SJCRH30 (cell line): ENCODE measurements at places on chromosomes 6 and 20.

GRCh38 chr6:166658115-166658791, 31.2 kb upstream of the RPS6KA2 start:
- H3K36me3 ChIP-seq, result no peaks in the 10 kb centered on the region
- H3K4me1 ChIP-seq, result peaks cover 25% of the 10 kb centered on the region

DNA sequence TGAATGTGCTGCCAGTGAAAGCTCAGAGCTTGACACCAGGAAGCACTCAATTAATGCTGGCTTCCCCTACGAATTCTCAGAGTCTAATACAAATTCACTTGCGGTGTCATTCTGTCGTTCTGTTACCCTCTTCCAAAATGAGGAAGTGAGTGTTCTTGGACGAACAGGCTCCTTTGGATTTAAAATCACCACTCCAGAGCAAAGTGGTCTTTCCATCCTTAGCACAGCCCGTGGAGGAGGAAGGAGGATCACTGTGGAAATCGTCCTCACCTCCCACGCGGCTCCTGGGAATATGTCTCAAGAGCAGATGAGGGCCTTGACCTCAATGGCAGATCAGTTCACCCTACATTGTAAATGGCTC, 41.7 kb downstream of the RIOK1 start:
- H3K27ac ChIP-seq, result no peak overlapping the region
- H3K36me3 ChIP-seq, result no peaks in the 10 kb centered on the region

DNA sequence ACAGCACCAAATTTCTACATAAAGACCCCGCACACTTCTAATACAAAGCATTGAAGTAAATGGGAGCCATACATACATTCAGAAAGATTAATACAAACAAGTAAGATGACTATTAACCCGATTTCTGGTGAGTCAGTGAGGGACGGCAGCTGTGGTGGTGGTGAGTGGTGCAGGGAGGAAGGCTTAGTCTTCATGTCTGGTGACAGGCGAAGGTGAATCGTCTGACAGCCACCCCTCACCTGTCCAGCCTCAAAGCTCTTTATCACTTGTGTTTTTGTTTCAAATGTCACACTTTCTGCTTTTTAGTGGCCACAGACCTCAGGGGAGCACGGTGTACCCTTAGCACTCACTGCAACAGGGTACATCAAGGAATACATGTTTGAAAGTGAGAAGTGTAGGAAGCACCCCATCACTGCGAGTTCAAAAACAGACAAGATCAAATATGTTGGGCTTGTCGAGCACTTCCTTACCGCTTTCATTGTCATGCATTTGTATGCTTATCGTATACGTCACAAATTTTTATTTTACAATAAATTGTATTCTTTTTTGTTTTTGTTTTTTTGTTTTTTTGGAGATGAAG, 63.5 kb downstream of the IRF4 start:
- no peak overlapping the region for H3K4me3 ChIP-seq
- no peak overlapping the region for H3K27ac ChIP-seq
- no peaks in the 10 kb centered on the region for H3K27me3 ChIP-seq
- H3K36me3 ChIP-seq, result no peaks in the 10 kb centered on the region

DNA sequence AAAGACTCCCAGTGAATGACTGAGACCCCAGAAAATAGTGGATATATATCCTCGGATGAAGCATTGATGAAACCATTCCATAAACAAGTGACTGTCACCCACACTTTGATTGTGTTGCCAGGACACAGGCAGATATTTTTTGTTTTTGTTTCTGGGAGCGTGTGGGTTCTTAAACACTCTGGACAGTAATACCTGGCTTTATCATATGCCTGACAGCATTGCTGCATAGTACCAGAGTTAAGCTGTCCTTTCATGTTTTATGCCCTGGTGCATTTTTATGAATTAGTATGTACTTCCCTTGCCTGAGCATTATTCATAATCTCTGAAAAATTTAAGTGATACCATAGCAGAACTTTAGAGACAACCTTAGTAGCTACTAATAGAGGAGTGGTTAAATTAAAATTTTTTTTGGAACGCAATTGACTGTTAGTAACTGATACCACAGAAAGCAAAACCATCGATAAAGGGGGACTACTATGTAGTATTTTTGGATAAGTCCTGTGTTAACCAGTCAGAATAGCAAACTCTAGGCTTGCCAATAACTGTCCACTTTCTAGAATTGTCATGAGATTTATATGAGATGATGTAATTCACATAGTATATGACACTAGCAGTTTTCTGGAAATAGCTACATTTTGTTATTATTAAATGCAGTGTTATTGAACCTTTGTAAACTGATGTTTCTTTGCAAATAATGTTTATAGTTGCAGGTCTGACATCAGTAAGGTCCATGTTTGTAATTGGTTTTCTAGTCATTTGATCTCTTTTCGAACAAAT, 30.4 kb downstream of the SENP6 start:
- H3K4me1 ChIP-seq, result no peaks in the 10 kb centered on the region
- H3K27me3 ChIP-seq, result no peaks in the 10 kb centered on the region
- H3K36me3 ChIP-seq, result peaks cover 33% of the 10 kb centered on the region
- no peak for DNase-seq
- H3K4me3 ChIP-seq, result no peak overlapping the region
- H3K27ac ChIP-seq, result no peak overlapping the region

DNA sequence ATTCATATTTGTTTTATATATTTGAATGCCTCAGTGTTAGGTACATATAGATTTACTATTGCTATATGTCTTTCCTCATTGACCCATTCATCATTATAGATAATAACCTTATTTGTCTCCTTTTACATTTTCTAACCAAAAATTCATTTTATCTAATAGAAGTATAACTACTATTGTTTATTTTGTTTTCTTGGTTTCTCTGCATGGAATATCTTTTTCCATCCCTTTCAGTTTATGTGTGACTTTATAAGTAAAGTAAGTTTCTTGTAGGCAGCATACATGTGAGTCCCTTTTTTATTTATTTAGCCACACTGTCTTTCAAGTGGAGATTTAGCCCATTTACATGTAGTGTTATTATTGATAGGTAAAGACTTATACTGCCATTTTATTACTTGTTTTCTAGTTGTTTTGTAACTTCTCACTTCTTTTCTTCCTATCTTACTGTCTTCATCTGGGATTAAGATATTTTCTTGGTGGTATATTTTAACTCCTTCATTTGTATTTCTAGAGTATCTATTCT, 572.0 kb upstream of the MAN1A1 start:
- no peak for DNase-seq
- no peak overlapping the region for H3K27ac ChIP-seq
- no peaks in the 10 kb centered on the region for H3K4me1 ChIP-seq
- H3K27me3 ChIP-seq, result no peaks in the 10 kb centered on the region
- H3K4me3 ChIP-seq, result no peak overlapping the region

GRCh38 chr20:16672299-16672698, 57.5 kb upstream of the SNRPB2 start:
- no peak for DNase-seq
- H3K27me3 ChIP-seq, result no peaks in the 10 kb centered on the region
- no peaks in the 10 kb centered on the region for H3K36me3 ChIP-seq
- no peak overlapping the region for H3K27ac ChIP-seq

DNA sequence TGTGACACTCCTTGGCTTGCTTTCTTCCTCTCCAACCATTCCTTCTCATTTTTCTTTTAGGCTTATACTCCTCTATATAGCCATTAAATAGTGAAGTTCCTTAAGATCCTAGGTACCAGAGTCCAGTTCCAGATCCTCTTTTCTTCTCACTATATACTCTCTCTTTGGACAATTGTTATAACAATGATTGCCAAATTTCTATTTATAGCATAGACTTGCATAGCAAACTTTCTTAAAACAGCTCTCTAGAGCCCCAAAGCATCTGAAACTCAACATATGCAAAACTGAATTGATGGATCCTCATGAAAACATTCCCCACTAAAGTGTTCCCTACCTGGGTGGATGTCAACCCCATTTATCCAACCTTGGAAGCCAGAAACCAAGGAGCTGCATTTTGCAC, 13.4 kb downstream of the PHIP start:
- no peaks in the 10 kb centered on the region for H3K4me1 ChIP-seq
- H3K4me3 ChIP-seq, result no peak overlapping the region
- no peak overlapping the region for H3K27ac ChIP-seq

- no peak overlapping the region for H3K4me3 ChIP-seq
- H3K36me3 ChIP-seq, result no peaks in the 10 kb centered on the region
- no peaks in the 10 kb centered on the region for H3K27me3 ChIP-seq
- 0 out of 2 replicates have a peak, but pooled peaks cover 3% of the 10 kb centered on the region for H3K4me1 ChIP-seq
- DNase-seq, result no peak
- no peak overlapping the region for H3K27ac ChIP-seq
Observed at GRCh38 chr20:14918976-14919375, 581.6 kb upstream of the FLRT3 start.

GRCh38 chr6:34181908-34182307, 36.0 kb upstream of the GRM4 start:
- H3K36me3 ChIP-seq, result no peaks in the 10 kb centered on the region
- no peaks in the 10 kb centered on the region for H3K4me1 ChIP-seq
- no peak overlapping the region for H3K27ac ChIP-seq
- no peak for DNase-seq

DNA sequence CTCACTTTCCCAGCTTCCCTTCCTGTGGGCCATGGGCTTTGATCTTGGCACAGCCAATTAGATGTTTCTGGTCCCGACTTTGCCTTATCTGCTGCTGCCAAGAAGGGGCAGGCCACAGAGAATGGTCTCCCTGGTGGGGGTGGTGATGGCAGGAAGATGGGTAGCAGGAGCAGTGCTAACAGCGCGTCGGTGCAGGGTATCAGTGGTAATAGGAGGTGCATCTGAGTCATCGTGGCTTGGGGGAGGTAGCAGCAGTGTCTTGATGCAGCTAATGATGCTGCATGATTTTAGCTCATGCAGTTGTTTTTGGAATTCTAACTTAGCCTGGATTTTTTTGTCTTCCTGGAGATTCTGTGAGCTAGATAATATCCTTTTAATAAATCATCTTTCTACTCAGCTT, 18.9 kb upstream of the MAS1 start:
- peaks cover 5% of the 10 kb centered on the region for H3K4me1 ChIP-seq
- no peaks in the 10 kb centered on the region for H3K27me3 ChIP-seq
- H3K27ac ChIP-seq, result no peak overlapping the region

GRCh38 chr20:7151676-7152470, 384.4 kb downstream of the BMP2 start:
- no peaks in the 10 kb centered on the region for H3K4me1 ChIP-seq
- no peaks in the 10 kb centered on the region for H3K27me3 ChIP-seq
- no peaks in the 10 kb centered on the region for H3K36me3 ChIP-seq
- no peak for DNase-seq
- H3K4me3 ChIP-seq, result no peak overlapping the region

- H3K36me3 ChIP-seq, result no peaks in the 10 kb centered on the region
- H3K27ac ChIP-seq, result no peak overlapping the region
- no peaks in the 10 kb centered on the region for H3K4me1 ChIP-seq
- DNase-seq, result no peak
- H3K4me3 ChIP-seq, result no peak overlapping the region
Observed at GRCh38 chr6:136477548-136477947, 72.7 kb downstream of the MAP7 start.

GRCh38 chr20:54165014-54165413, 8.8 kb downstream of the CYP24A1 start:
- no peak for DNase-seq
- no peaks in the 10 kb centered on the region for H3K4me1 ChIP-seq
- H3K36me3 ChIP-seq, result no peaks in the 10 kb centered on the region
- no peak overlapping the region for H3K27ac ChIP-seq
- H3K27me3 ChIP-seq, result peaks cover 58% of the 10 kb centered on the region

GRCh38 chr20:38680500-38681306, 43.6 kb upstream of the SLC32A1 start:
- H3K4me3 ChIP-seq, result no peak overlapping the region
- peak; percentile 86 for DNase-seq
- H3K36me3 ChIP-seq, result no peaks in the 10 kb centered on the region
- H3K4me1 ChIP-seq, result no peaks in the 10 kb centered on the region

GRCh38 chr6:118529756-118530155, 18.3 kb upstream of the PLN start:
- DNase-seq, result no peak
- peaks cover 7% of the 10 kb centered on the region; the same call in 1 of the 2 replicates for H3K36me3 ChIP-seq
- no peaks in the 10 kb centered on the region for H3K27me3 ChIP-seq
- no peaks in the 10 kb centered on the region for H3K4me1 ChIP-seq
- no peak overlapping the region for H3K27ac ChIP-seq
- H3K4me3 ChIP-seq, result no peak overlapping the region

- H3K4me3 ChIP-seq, result no peak overlapping the region
- no peak overlapping the region for H3K27ac ChIP-seq
- no peaks in the 10 kb centered on the region for H3K27me3 ChIP-seq
- peaks cover 3% of the 10 kb centered on the region; the same call in 1 of the 2 replicates for H3K4me1 ChIP-seq
- H3K36me3 ChIP-seq, result peaks cover 8% of the 10 kb centered on the region; the same call in 1 of the 2 replicates
Observed at GRCh38 chr20:32363492-32363891, 5.4 kb downstream of the ASXL1 start.

DNA sequence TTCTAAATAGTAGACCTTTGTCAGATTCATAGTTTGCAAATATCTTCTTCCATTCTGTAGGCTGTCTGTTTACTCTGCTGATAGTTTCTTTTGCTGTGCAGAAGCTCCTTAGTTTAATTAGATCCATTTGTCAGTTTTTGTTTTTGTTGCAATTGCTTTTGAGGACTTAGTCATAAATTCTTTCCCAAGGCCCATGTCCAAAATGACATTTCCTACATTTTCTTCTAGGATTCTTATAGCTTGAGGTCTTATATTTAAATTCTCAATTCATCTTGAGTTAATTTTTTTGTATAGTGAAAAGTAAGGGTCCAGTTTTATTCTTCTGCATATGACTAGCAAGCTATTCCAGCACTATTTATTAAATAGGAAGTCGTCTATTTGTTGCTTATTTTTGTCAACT, 287.0 kb downstream of the PACRG start:
- no peak overlapping the region for H3K27ac ChIP-seq
- no peaks in the 10 kb centered on the region for H3K4me1 ChIP-seq
- DNase-seq, result no peak
